Uterus (tissue), 4 donors: ENCODE measurements at places on chromosomes 2 and 18. TPM values are rescaled to one million over a fixed set of nuclear protein-coding genes. Genes with fewer than 3 reads are reported as not detected.

Gene GNAL
- total RNA-seq: 11.5 TPM

Gene RAB6C
- total RNA-seq: not detected

Gene CCL20
- not detected for total RNA-seq

Gene UGT1A3
- total RNA-seq: not detected

Gene GDF7
- 1.5 TPM for total RNA-seq

Gene COPS8
- total RNA-seq: 139 TPM

DNA sequence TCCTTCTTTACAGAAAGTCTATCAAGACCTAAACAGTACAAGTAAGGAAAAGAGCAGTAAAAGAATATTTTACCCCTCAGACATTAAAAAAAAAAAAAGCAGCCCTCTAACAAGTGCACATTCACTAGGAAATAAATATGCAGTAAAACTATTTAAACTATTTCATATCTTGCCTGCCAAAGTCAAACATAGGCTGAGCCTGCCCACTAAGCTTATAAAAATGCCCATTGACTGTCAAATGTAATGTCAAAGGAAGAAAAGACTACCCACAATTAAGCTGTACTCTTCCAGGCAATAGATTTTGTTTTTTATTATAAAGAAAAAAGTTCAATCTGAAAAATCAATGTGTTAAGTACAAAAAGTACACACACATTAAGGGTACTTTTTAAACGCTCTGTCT, 11.8 kb downstream of the ALS2 start:
- H3K27ac ChIP-seq: no peak overlapping the region
- no peaks in the 10 kb centered on the region for H3K36me3 ChIP-seq
- no peak for DNase-seq
- no peaks in the 10 kb centered on the region for H3K27me3 ChIP-seq

DNA sequence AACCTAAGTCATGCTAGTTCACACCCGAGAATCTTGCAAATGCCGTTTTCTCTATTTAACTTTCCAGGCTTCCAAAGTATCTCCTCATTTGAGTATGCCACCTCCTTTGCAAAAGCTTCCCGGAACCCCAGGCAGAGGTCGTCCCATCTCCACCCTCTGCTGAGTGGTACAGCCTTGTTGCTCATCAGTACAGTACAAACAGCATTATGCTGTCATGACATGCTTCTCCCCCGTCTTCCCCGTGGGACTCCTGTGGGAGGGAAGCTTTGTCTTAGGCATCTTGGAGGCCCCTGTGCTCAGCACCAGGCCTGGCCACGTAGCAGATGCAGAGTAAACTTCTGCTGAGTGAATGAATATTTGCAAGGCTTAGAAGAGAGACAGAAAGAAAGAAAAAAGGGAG, 102.7 kb downstream of the CDCA7 start:
- no peaks in the 10 kb centered on the region for H3K4me1 ChIP-seq
- no peaks in the 10 kb centered on the region for H3K27me3 ChIP-seq
- H3K4me3 ChIP-seq: no peak overlapping the region
- no peak overlapping the region for H3K27ac ChIP-seq
- DNase-seq: no peak
- no peaks in the 10 kb centered on the region for H3K36me3 ChIP-seq

- no peak overlapping the region for H3K4me3 ChIP-seq
- no peak overlapping the region for H3K27ac ChIP-seq
- DNase-seq: no peak
Observed at GRCh38 chr2:167142554-167142953, 254.3 kb downstream of the XIRP2 start.

DNA sequence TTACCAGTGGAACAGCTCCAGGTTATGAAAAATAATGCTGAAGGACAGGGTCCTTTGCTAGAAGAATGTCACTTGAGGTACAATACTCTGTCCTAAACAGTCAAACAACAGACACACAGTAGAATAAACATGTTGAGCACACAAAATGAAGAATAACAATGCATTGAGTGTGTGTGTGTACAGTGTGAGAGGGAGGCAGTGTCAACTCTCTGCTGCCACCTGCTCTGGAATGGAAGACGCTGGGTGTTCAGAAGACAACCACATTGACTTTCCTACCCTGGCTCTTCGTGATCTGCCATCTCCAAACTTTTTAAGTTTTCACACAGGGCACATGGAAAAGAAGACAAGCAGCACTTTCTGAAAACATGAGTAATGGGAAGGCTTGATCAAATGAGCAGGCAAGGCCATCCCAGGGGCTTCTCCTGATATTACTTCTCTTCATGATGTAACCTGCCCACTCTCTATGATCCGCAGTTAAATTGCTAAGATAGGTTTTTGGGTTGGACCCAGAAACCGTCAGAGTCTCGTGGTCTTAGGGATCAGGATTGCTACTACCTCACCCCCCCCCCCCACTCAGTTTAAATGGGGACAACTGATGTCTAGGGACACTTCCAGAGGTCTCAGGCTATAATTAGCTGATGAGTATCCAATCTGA, 533.2 kb upstream of the TNP1 start:
- H3K27me3 ChIP-seq: no peaks in the 10 kb centered on the region
- DNase-seq: no peak
- H3K36me3 ChIP-seq: no peaks in the 10 kb centered on the region
- no peak overlapping the region for H3K4me3 ChIP-seq
- peak overlapping the region; percentile 66 for H3K27ac ChIP-seq
- peaks cover 7% of the 10 kb centered on the region for H3K4me1 ChIP-seq

- no peak overlapping the region for H3K4me3 ChIP-seq
- no peaks in the 10 kb centered on the region for H3K36me3 ChIP-seq
- H3K4me1 ChIP-seq: peaks cover 4% of the 10 kb centered on the region
- H3K27me3 ChIP-seq: no peaks in the 10 kb centered on the region
- no peak overlapping the region for H3K27ac ChIP-seq
Observed at GRCh38 chr2:8617048-8617447, 64.8 kb upstream of the ID2 start.

GRCh38 chr2:28624793-28625701, 126.6 kb upstream of the PPP1CB start:
- H3K4me3 ChIP-seq: no peak overlapping the region
- DNase-seq: peak; percentile 66
- H3K27ac ChIP-seq: peak overlapping the region; percentile 90
- no peaks in the 10 kb centered on the region for H3K36me3 ChIP-seq

DNA sequence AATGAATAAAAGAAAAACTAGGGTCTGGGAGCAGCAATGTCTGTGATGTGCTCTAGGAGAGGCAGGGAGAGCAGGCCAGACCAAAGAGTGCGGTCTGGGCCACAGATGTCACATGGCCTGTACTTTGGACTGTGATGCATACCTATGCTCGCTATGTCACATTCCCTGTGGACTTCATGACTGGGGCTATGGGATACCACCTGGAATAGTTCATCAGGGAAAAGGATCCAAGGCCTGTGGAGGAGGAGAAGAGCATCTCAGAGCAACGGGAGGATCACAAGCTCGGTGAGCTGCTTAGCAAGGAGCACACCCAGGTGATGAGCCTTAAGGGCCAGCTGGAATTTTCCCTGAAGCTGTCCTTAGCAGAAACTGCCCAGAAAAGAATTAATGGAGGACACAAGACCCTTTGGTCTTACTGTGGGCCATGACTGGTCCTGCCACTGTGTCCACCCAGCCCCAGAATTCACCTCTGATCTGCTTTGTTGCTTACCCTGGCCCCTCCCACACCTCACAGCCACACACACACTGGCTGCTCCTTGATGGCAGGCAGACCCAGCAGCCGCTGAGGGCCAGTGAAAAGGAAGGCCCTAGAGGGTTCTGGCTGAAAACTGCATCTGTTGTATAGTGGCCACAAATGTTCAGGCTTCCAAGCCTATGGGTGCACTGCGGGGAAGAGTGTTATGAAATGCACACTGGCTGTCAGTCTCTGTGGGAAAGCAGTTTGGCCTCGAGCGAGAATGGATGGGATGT, 25.3 kb upstream of the GCC2 start:
- no peak overlapping the region for H3K27ac ChIP-seq
- H3K4me1 ChIP-seq: no peaks in the 10 kb centered on the region

- H3K27ac ChIP-seq: peak overlapping the region; percentile 63
- H3K36me3 ChIP-seq: no peaks in the 10 kb centered on the region
- no peak overlapping the region for H3K4me3 ChIP-seq
- DNase-seq: peak; percentile 93
Observed at GRCh38 chr18:79588636-79589481, 90.7 kb upstream of the CTDP1 start.

- no peak overlapping the region for H3K4me3 ChIP-seq
- H3K27me3 ChIP-seq: no peaks in the 10 kb centered on the region
- no peaks in the 10 kb centered on the region for H3K4me1 ChIP-seq
Observed at GRCh38 chr2:238101891-238102841, 2.0 kb downstream of the ESPNL start.

DNA sequence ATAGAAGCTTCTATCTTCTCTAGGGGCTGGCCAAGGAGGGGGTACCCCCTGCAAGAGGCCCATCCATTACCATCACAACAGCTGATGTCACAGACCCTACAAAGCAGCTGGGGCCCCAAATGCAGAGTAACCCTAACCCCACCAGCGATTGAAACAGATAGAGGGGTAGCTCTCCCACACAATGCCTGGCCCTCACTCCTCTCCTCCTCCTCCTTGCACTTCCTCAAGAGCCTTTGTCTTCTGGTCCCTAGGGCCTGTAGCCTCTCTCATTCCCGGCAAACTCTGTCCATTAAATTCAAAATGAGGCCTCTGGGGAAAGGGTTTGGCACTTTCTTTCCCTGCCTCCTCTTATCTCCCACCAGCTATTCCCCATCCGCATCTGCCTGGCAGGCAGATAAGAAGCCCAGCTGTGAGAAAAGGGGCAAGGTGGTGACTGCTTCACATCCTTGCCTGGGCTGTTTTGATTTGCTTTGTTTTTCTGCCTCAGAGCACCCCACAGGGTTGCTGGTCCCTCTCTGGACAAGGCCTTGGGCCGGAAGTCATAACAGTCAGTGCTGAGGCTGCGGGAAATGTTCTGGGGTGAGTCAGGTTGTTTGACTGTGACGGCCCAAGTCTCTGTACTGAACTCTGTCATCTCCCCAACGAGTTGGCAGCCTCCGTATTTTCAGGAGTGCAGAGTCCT, 26.1 kb upstream of the CYP26B1 start:
- H3K27me3 ChIP-seq: no peaks in the 10 kb centered on the region
- H3K36me3 ChIP-seq: no peaks in the 10 kb centered on the region
- no peak overlapping the region for H3K4me3 ChIP-seq
- no peaks in the 10 kb centered on the region for H3K4me1 ChIP-seq
- no peak for DNase-seq

DNA sequence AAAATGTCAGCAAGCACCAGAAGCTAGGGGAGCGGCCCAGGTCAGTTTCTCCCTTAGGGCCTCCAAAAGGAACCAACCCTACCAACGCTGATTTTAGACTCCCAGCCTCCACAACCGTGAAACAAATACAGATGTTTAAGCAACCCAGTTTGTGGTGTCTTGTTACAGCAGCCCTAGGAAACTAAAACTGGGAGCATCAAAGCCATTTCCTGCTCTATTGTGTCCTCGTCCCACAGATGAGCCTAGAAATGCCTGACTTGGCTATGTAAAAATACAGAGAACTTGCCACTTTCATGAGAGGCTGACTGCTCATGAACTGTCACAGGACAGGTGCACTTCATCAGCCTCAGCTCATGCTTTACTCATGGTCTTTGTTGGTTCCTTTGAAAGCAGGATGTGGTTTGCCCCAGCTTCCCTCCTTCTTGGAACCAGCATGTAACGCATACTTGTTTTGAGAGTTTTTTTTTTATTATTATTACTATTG, 97.6 kb upstream of the SLC39A10 start:
- no peaks in the 10 kb centered on the region for H3K4me1 ChIP-seq
- H3K4me3 ChIP-seq: no peak overlapping the region
- H3K36me3 ChIP-seq: no peaks in the 10 kb centered on the region
- DNase-seq: no peak

GRCh38 chr2:228777855-228778355, 493.2 kb downstream of the PID1 start:
- no peaks in the 10 kb centered on the region for H3K27me3 ChIP-seq
- no peaks in the 10 kb centered on the region for H3K36me3 ChIP-seq
- no peak for DNase-seq
- peaks cover under 1% of the 10 kb centered on the region for H3K4me1 ChIP-seq
- peak overlapping the region; percentile 56 for H3K27ac ChIP-seq
